IMR-90 (cell line): ENCODE measurements at places on chromosomes 13 and 19.

- DNase-seq = no peak
These were observed 5.2 kb downstream of the TLE6 start for GRCh38 chr19:2982561-2982960.

DNA sequence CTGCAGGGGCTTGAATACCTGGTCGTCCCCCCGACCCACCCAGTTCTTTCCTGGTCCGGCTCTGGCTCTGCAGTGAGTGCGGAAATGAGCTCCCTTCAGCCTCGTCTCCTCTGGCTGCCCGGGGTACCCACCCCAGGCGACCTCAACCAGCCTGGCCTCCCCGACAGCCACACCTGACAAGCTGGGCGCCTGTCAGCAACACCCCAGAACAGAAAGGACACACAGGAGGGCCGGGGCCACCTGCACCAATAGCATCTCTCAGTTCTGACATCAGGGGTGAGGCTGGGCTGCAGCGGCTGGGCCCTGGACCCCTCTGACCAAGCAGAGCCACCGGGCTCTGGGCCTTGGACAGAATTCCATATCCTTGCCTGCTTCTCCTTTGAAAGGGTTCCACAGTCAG lies 19.7 kb downstream of the SUGP1 start:
- no peak for DNase-seq

DNA sequence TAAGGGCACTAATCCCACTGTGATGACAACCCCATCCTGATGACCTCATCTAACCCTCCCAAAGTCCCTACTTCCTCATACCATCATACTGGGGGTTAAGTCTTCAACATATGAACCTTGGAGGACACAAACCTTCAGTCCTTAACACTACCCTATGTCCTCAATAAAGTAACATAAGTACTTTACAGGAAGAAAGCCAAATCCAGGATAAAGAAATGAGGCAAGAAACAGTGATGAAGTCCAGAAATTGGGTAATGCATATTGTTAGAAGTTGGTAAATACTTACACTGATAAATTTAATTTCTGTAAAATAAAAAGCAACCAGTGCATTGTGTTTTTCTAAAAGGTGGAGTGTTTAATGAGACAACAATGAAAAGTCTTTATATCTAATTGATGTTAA lies 284.8 kb upstream of the SOX21 start:
- no peak for DNase-seq

GRCh38 chr13:99677116-99677951 lies 176.1 kb downstream of the TM9SF2 start:
- DNase-seq = no peak

GRCh38 chr19:37467608-37468090 lies 405 bp upstream of the ZNF569 start:
- no peak for DNase-seq

DNA sequence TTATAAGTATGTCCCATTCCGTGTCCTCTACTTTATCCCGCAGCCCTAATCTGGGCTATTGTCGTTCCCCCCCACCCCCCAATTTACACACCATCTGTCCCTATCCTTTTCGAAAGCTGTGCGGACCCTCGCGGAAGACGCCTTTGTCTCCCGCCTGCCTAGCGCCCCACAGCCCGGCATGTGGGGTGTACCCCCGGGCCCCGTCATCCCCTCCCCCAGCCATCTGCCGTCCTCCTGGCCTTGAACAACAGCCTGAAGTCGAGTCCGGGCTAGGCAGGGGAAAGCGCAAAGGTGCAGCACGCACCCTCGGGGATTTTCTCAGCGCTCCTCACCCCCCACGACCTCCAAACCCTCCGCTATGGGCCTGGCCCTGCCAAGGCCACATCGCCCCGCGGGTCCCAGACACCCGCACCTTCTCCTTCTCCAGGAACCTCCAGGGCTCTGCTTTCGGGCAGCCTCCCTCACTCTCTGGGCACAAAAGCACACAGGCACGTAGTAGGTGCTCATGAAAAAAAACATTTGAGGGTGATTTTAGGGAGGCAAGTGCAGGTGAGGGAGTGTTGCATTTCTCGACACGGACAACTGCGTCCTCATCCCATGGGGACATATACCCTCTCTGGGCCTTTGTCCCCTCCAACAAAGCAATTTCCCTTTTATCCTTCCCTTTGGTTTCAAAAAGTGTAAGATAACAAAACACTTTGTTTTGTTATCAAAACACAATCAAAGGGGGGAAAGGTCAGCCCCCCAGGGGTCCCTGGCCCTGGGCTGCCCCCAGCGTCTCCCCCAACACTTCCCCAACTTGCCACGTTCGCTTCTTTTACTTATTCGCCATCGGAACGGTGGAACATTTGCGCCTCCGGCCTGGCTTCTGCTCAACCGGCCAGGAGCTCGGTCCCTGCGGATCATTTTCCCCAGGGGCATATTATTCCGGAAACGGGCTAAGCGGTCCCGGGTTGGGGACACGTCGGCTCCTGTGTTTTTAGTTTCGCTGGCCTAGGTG lies 16.4 kb downstream of the CCDC124 start:
- no peak for DNase-seq

DNA sequence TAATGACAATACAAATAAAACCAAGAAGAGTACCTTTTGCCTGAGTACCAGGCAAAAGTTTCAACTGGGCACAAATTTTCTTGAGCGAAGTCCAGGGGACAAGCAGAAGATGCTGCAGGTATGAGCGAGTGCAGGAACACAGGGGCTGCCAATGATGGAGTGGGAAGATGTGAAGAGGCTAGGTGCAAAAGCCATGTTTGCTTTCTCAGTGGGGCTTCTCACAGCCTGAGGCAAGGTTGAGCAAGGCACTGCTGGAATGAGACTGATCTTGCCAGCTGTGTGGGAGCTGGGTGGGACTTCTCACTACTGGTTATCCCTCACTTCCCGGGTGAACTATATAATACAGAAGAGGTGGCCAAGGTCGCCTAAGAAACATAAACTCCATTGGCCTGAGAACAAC lies 1200.7 kb downstream of the SLITRK1 start:
- no peak for DNase-seq

GRCh38 chr19:51686171-51686570 lies 7.0 kb upstream of the SPACA6 start:
- no peak for DNase-seq

DNA sequence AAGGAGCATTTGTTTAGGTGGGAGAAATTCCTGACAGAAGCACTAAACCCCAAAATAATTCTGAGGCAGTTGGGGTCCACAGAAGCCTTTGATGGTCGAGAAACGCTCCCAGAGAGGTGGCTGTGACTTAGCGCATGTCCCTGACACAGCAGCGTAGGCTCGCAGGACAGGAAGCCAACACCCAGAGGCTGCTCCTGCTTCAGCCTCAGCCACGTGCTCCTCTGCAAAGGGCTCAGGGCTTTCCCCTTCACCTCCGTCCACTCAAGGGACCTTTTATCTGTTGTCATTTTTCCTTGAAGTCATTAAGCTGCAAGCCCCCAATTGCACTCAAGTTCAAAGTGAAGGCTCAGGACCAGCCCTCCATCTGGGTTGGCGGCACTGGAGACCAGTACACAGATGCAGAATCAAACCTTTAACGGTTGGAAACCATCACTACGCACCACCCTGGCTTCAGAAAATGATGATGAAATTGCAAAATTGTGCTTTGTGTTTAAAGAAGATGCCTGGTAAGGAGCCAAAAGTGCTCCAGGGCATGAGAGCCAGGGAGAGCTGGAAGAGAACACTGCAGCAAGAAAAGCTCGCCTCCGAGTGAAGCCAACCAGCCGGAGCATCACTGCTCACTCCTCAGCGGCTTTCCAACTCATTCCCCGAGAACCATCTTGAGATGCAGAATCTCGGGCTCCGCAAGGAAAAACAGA lies 219.6 kb downstream of the RAP2A start:
- peak; percentile 46 for DNase-seq

DNA sequence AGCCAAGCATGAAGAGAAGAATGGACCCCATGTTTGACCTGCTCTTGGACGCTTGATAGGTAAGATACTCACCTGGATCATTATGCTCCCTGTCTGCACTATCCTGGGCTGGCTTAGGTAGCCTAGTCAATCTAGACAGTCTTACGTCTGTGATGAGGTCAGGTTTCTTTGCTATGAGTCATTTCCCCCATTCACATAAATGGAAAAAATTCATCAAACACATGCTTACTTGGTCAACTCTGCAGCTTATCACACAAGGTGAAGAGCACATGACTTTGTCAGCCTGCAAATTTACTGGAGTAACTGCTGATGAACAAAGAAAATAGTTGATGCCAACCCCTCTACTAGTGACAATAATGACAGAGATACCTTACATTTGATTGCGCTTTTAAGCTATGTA lies 170.0 kb downstream of the NUFIP1 start:
- DNase-seq = peak; percentile 95

GRCh38 chr19:7063764-7064418 lies 5.4 kb upstream of the MBD3L3 start:
- no peak for DNase-seq

DNA sequence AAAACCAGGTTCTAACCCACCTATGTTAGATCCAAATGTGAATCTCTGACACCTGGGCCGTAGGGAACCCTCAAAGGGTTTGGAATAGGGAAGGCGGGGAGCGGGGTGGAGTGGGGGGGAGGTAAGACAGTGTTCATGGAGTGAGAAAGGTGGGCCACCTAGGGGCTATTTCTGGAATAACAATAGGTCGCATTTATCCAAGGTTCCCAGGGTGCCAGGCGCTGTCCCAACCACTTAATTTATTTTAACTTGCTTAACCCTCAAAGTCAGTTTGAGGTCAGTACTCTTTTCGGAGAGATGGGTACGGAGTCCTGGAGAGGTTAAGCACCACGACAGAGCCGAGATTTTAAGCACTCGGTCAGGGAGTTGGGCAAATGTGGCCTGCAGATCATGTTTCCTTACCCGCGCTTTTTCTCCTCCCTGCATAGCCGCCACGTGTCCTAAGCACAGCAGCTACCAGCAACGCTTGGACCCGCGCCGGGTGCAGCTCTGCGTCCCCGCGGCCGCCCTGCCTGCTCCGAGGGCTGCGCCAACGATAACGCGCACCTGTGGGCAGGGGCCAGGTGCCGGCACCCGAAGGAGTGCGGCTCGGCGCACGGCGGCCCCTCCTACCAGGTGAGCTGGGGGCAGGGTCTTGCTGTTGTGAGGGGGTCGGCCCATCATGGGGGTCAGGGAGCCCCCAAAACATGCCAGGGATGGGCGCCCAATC lies 25.0 kb upstream of the FXYD3 start:
- peak; percentile 53 for DNase-seq

GRCh38 chr13:52025475-52026245 lies 1.2 kb downstream of the UTP14C start:
- DNase-seq = no peak

DNA sequence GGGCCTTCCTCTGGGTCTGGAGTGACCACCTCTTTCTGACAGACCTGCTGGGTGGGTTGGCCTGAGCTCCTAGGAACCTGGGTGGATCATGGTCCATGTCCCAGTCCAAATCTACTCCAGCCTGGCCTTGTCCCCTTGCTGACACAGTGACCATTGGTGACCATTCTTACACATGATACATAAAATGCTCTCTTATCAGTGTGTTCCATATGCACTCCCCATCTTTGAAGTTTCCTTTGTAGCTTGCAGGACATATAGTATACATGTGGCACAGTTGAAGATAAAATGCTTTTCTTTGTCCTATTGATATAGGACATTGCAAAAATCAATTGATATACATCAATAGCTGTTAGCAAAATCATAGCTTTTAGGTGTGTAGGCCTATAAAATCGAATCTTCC lies 291.8 kb downstream of the MYO16 start:
- DNase-seq = no peak

DNA sequence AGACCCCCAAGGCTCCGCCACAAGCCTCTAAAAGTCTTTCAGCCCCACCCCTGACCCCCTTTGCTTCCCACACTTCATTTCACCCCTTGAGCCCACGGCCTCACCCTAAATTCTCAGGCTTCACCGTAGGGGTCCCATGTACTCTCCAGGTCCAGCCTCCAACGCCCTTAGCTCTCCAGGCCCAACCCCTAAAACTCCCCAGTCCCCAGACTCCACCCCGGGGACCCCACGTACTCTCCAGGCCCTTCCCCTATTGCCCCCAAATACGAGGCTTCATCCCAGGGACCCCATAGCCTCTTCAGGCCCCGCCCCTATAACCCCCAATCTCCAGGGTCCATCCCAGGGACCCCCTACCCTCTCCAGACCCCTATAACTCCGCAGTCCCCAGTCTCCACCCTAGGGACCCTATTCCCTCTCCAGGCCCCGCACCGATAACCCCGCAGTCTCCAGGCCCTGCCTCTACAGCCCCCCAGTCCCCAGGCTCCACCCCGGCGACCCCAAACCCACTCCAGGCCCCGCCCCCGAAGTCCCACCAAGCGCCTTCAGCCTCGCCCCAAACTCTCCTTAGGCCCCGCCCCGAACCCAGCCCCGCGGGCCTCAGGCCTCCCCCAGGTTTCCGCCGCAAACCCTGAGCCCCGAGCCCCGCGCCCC lies 619 bp downstream of the MED16 start:
- no peak for DNase-seq

DNA sequence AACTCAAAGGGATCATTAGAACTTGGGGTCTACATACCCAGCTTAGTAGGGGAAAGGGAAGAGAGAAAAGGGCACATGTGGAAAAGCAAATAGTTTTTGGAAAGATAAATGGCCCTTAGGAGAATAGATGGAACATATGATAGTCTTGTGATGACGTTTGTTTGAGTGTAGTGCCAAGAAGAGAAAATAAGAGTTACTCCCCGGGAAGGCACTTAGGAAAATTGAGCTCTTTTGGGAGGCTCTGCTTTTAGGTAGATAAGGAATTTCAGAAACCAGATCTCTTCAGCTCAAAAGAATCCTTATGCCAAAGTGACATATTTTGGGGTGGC lies 44.8 kb upstream of the SERTM1 start:
- DNase-seq = no peak

GRCh38 chr13:97648171-97648880 lies 214.4 kb downstream of the RAP2A start:
- no peak for DNase-seq

- no peak for DNase-seq
These were observed 65.1 kb upstream of the ITM2B start for GRCh38 chr13:48167866-48168265.

DNA sequence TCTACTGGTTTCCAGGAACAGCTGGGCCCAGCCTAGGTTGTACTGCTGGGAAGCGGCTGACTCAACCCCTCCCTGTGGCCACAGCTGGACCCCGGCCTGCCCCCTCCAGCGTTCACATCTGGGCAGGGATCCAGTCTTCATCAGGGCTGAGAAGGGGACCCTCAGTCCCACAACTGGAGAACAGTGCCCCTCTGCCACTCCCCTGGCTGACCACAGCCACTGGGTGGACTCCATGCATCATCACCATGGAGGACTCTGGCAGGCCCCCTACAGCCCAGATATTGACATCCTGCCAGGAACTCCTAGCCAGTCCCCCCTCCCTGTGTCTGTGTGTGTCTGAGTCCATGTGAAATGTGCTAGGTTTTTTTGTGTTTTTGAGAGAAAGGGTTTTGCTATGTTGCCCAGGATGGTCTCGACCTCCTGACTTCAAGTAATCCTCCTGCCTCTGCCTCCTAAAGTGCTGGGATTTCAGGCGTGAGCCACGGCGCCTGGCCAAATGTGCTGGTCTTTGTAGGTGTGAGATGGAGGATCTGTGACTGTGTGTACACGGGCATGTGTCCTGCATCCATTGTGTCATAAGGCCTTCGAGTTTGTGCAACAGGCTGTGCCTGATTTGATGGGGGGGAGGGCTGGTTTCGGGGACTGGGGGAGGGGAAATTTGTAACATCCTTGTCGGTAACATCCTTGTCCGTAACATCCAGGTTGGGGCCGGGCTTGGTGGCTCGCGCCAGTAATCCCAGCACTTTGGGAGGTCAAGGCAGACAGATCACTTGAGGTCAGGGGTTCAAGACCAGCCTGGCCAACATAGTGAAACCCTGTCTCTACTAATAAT lies 4.0 kb upstream of the HOOK2 start:
- peak; percentile 77 for DNase-seq

- peak; percentile 17 for DNase-seq
These were observed 536 bp downstream of the UBA2 start for GRCh38 chr19:34428549-34429285.
